ENCODE measurements at places on chromosomes 11 and 22.

DNA sequence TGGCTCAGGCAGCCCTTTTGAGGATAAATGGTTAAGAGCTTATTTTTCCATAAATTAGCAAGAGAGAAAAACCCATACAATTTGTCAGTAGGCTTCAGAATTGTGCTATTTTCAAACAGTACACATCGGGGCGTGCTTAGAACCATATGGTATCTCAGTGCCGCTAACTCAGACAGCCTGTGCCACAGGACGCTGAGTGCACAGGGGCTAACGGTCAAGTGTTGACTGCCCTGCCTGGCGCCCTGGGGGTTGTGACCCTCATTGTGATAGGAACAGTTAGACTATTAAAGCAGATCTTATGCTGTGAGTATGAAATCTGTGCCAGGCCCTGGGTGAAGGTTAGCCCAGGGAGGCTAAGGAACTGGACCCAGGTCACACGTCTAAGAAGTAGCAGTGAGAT is 1519.7 kb downstream of the BRD1 start:
- DNase-seq = no peak

GRCh38 chr22:47129902-47130635 is 367.6 kb downstream of the TBC1D22A start:
- no peak for DNase-seq

DNA sequence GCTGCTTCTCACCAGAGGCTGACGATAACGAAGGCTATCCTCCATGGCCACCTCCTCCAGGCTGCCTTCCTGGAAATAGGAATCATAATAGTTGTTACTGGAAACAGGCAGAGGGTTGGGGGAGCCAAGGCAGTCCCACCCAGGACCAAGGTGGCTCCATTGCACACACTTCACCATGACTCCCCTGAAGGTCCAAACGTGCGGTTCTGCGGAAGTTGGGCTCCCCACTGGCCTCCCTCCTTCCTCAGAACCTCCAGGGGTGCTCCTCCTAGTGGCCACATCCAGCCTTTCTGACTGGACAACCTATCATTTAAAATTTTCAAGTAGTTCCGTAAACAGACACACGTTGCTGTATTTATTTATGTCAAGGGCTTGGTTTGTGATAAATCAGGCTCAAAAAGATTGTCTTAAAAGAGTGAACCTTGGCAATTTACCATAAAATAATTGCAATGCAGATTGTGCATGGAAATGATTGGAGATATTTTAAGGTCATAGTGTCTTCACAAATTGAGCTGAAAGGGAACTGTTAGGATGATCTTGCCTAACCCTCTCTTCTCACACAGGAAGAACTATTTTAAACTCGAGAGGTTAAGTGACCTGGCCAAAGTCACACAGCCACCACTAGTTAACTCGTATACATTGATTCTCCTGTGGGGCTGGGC is 1.4 kb upstream of the TCN2 start:
- no peak for DNase-seq

DNA sequence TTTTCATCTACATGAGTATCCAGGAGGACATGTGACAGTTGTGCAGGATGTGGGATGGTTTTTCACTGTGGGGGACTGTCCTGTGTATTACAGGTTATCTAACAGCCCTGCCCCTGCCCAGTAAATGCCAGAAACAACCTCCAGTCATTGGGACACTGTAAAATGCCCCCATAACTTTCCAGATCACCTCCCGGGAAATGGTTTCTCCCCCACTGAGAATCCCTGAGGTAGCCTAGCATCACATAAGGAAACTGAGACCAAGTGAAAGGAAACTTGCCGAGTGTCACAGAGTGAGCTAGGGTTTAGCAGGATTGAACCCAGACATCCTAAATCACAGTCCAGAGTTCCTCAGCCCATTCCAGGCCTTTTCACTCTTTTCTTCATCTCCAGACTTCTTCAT is 48.3 kb upstream of the SLC6A5 start:
- DNase-seq = no peak

DNA sequence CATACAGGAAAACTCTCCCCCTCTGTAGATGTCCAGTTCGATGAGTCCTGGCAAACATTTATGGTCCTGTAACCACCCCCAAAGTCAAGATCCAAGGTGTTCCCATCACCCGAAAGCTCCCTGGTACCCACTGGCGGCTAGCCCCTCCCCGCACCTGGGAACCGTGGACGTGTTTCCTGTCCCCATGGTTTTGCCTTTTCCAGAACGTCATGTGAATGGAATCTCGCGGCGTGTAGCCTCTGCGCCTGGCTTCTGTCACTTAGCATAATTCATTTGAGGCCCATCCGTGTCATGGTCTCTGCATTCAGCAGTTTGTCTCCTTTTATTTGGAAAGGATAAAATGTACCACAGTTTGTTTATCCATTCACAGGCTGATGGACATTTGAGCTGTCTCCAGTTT is 106.3 kb downstream of the KCNQ1 start:
- no peak for DNase-seq
